Colonic mucosa (tissue), 4 donors: ENCODE measurements at places on chromosomes 4 and X. TPM values are rescaled to one million over a fixed set of nuclear protein-coding genes. Genes with fewer than 3 reads are reported as not detected.

GRCh38 chrX:40153345-40154249, 55.8 kb upstream of the BCOR start:
- peak overlapping the region; percentile 36 for H3K4me3 ChIP-seq
- H3K27ac ChIP-seq = no peak overlapping the region
- peak; percentile 71 for DNase-seq
- H3K36me3 ChIP-seq = no peaks in the 10 kb centered on the region
- H3K27me3 ChIP-seq = peaks cover 57% of the 10 kb centered on the region
- peaks cover 3% of the 10 kb centered on the region for H3K4me1 ChIP-seq

The AMBN gene
- total RNA-seq = not detected

- no peaks in the 10 kb centered on the region for H3K27me3 ChIP-seq
- H3K4me3 ChIP-seq = no peak overlapping the region
- no peaks in the 10 kb centered on the region for H3K36me3 ChIP-seq
- H3K27ac ChIP-seq = no peak overlapping the region
- H3K4me1 ChIP-seq = no peaks in the 10 kb centered on the region
- DNase-seq = no peak
These were observed 163.1 kb downstream of the ARAP2 start for GRCh38 chr4:36081185-36081584.

- H3K27ac ChIP-seq = no peak overlapping the region
- H3K36me3 ChIP-seq = no peaks in the 10 kb centered on the region
- no peaks in the 10 kb centered on the region for H3K4me1 ChIP-seq
- H3K27me3 ChIP-seq = no peaks in the 10 kb centered on the region
- no peak overlapping the region for H3K4me3 ChIP-seq
- DNase-seq = no peak
These were observed 289.8 kb downstream of the PCDH7 start for GRCh38 chr4:31009926-31010325.

The CCNB3 gene
- 0.11 TPM for total RNA-seq

The THAP9 gene
- 4.6 TPM for total RNA-seq

GRCh38 chrX:150352114-150352513, 11.0 kb upstream of the MAMLD1 start:
- no peaks in the 10 kb centered on the region for H3K27me3 ChIP-seq
- no peak overlapping the region for H3K27ac ChIP-seq
- no peak for DNase-seq
- H3K36me3 ChIP-seq = no peaks in the 10 kb centered on the region
- H3K4me1 ChIP-seq = no peaks in the 10 kb centered on the region

GRCh38 chrX:67523002-67523681, 20.7 kb upstream of the AR start:
- no peak for DNase-seq
- H3K4me3 ChIP-seq = no peak overlapping the region
- H3K36me3 ChIP-seq = no peaks in the 10 kb centered on the region
- H3K27me3 ChIP-seq = no peaks in the 10 kb centered on the region
- H3K4me1 ChIP-seq = no peaks in the 10 kb centered on the region
- H3K27ac ChIP-seq = no peak overlapping the region

The NDNF gene
- 30.4 TPM for total RNA-seq

The RPS6KA6 gene
- total RNA-seq = 10.6 TPM

The MAGEA10 gene
- total RNA-seq = not detected

- H3K36me3 ChIP-seq = no peaks in the 10 kb centered on the region
- H3K4me1 ChIP-seq = no peaks in the 10 kb centered on the region
- no peak for DNase-seq
- H3K27me3 ChIP-seq = no peaks in the 10 kb centered on the region
- H3K27ac ChIP-seq = no peak overlapping the region
These were observed 422.4 kb upstream of the BOD1L1 start for GRCh38 chr4:14049946-14050345.

- H3K36me3 ChIP-seq = no peaks in the 10 kb centered on the region
- H3K27me3 ChIP-seq = no peaks in the 10 kb centered on the region
- no peak overlapping the region for H3K4me3 ChIP-seq
- H3K4me1 ChIP-seq = no peaks in the 10 kb centered on the region
- DNase-seq = no peak
- no peak overlapping the region for H3K27ac ChIP-seq
These were observed 240.5 kb downstream of the GRIA3 start for GRCh38 chrX:123424546-123424945.

The SPANXD gene
- not detected for total RNA-seq

The FUNDC2 gene
- total RNA-seq = 57.2 TPM

DNA sequence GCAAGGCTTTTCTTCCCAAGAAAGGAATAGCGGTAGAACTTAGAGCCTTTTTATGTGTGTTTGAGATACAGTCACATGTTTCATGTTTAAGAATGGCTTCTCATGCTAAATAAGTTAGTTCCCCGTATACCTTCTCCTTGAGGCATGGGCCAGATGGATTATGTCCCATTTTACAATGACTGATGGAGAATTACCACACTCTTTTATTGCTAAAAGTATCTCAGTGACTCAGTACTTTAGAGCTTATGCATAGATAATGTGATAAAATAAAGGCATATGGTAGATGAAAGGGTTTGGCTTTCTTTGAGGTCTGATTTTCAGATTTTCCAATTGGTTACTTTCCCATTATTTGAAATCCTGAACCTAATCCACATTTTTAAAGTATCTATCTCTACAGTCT, 121.8 kb upstream of the BMPR1B start:
- no peak for DNase-seq
- H3K27me3 ChIP-seq = no peaks in the 10 kb centered on the region
- H3K36me3 ChIP-seq = no peaks in the 10 kb centered on the region
- no peak overlapping the region for H3K27ac ChIP-seq

- no peaks in the 10 kb centered on the region for H3K27me3 ChIP-seq
- no peak overlapping the region for H3K4me3 ChIP-seq
- no peaks in the 10 kb centered on the region for H3K4me1 ChIP-seq
- H3K27ac ChIP-seq = no peak overlapping the region
- no peak for DNase-seq
These were observed 28.1 kb upstream of the GLRA3 start for GRCh38 chr4:174856926-174857800.

DNA sequence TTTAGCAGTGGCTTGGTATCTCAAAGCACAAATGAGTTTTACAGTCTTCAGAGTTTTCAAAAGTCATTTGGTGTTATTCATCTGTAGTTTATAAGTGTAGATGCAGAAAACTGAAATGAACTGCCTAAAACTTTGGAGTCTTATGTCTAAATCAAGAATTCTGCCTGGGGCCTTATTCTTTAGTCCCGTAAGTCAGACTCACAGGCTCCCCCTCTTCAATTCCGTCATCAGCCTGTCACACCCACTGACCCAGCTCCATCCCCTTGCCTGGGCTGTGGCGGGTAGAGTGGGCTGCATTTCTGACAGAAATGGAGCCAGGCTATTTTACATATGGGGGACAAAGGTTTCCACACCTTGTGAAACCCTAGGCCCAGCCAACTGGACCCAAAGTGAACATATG, 44.3 kb downstream of the TSPAN5 start:
- H3K4me1 ChIP-seq = no peaks in the 10 kb centered on the region
- no peak overlapping the region for H3K4me3 ChIP-seq
- H3K36me3 ChIP-seq = no peaks in the 10 kb centered on the region
- H3K27me3 ChIP-seq = no peaks in the 10 kb centered on the region
- no peak overlapping the region for H3K27ac ChIP-seq

The EVC2 gene
- total RNA-seq = 0.49 TPM

- H3K4me3 ChIP-seq = no peak overlapping the region
- no peaks in the 10 kb centered on the region for H3K36me3 ChIP-seq
- no peaks in the 10 kb centered on the region for H3K4me1 ChIP-seq
- no peaks in the 10 kb centered on the region for H3K27me3 ChIP-seq
- H3K27ac ChIP-seq = no peak overlapping the region
These were observed 536.2 kb downstream of the MID1IP1 start for GRCh38 chrX:39337451-39337850.

DNA sequence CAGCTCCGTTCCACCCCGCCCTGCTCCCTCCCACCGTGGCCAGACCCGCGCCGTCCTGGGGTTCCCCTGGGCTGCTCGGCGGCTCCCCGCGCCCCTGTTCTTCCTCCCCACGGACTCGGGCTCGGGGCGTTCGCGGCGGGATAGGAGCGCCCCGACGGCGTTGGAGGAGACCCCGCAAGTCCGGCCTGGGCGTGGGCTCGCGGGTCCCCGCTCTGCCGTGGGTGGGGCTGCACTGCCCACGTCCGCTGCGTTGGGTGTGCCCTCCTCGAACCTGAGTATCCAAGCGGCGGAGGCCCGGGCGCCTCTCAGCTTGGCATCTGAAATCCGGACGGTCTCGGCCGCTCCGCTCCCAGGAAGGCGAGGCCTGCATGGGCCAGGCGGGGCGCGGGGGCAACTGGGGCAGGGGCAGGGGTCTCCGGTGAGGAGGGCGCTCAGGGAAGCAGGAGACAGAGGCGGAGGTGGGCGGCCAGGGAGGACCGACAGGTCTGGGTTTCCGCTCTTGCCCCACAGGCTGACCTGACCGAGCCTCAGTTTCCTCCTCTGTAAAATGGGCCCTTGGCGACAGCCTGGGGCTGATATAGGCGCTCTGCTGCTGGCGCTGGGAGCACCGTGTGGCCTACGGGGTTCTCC, 12.0 kb upstream of the NAT8L start:
- DNase-seq = no peak
- H3K4me3 ChIP-seq = no peak overlapping the region
- H3K27ac ChIP-seq = no peak overlapping the region
- H3K4me1 ChIP-seq = no peaks in the 10 kb centered on the region
